ENCODE measurements at places on chromosomes 13 and 19. TPM values are rescaled to one million over a fixed set of nuclear protein-coding genes. Genes with fewer than 3 reads are reported as not detected.

DNA sequence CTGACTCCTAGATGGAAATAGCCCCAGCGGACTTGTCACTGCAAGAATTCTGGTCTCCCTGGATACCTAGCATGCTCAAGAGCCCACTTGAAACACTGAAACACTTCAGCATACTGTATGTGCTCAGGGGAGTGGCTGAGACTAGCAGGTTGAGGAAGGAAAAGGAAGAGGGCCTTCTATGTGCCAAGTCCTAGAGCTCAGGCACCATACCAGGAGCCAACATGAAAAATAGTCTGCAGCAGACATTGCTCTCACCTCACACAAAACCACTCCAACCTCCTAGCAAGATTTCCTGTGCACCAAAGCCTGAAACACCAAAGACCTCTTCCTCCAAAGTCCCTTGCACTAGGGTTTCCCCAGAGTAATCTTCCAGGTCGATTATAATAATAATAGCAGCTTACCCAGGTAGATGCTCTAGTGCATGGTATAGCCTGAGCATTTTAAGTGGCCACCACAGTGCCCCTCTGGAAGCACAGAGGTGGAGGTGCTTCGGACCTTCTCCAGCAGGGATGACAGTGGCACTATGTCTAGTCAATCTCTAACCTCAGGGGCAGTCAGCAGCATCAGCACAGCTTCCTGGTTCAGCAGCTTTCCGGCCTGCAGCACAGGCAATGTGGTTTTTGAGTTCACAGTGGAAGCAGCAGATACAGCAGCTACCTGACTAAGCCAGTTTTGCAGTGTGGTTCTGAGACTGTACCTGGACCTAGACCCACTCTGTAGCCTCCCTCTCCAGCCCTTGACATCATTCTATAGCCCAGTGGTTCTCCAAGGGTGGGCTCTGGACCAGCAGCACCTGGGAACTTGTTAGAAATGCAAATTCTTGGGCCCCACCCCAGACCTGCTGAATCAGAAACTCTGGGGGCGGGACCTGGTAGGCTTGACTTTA, 45.6 kb upstream of the UBE2L5 start:
- H3K27me3 ChIP-seq = no peaks in the 10 kb centered on the region
- H3K4me1 ChIP-seq = peaks cover 10% of the 10 kb centered on the region
- H3K27ac ChIP-seq = no peak overlapping the region
- DNase-seq = no peak
- no peaks in the 10 kb centered on the region for H3K36me3 ChIP-seq
- H3K4me3 ChIP-seq = no peak overlapping the region

RNF225 gene
- total RNA-seq = 1.0 TPM

GRCh38 chr19:29842471-29843179, 30.8 kb downstream of the CCNE1 start:
- no peak for DNase-seq
- H3K4me1 ChIP-seq = peaks cover 23% of the 10 kb centered on the region
- no peaks in the 10 kb centered on the region for H3K36me3 ChIP-seq
- peaks cover 26% of the 10 kb centered on the region for H3K27me3 ChIP-seq
- peak overlapping the region; percentile 57 for H3K4me3 ChIP-seq
- no peak overlapping the region for H3K27ac ChIP-seq

DNA sequence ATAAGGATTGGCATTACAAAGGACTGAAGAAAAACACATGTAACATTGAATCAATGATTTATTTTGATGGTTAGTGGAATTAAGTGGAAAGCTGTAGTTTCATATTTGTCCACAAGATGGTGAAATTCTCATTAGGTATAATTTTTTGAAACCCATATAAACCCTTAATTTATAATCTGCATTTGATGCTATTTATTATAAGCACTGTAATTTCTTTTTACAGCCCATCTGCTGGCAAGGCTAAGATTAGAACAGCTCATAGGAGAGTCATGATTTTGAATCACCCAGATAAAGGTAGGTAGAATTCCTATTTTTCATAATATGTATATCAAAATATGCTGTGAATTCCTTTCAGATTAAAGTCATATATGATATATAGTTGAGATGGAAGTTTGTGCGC, 62.2 kb downstream of the DNAJC15 start:
- peaks cover 27% of the 10 kb centered on the region for H3K4me1 ChIP-seq
- no peak overlapping the region for H3K4me3 ChIP-seq
- H3K27me3 ChIP-seq = no peaks in the 10 kb centered on the region
- H3K36me3 ChIP-seq = peaks cover 39% of the 10 kb centered on the region
- DNase-seq = no peak

UGGT2 gene
- total RNA-seq = 20.8 TPM

DNA sequence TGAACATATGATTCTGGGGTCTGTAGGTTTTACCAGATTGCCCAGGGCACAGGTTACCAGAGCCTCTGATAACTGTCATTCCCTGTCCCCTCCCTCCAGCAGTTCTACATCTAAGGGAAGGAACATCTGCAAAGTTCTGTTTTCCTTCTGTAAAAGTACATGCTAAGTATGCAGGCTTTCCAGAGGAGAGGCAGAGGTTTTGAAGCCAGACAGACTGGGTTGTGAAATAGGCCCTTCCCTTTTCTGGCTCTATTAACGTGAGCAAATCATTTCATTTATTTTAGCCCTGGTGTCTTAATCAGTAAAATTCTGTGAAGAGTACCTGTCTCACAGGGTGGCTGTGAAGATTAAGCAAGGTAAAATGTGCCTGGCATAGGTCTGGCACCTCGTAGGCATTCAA, 66.1 kb upstream of the C1QTNF9 start:
- H3K36me3 ChIP-seq = no peaks in the 10 kb centered on the region
- H3K27me3 ChIP-seq = no peaks in the 10 kb centered on the region
- no peak overlapping the region for H3K27ac ChIP-seq
- no peak overlapping the region for H3K4me3 ChIP-seq
- DNase-seq = no peak
- H3K4me1 ChIP-seq = peaks cover 14% of the 10 kb centered on the region

DNA sequence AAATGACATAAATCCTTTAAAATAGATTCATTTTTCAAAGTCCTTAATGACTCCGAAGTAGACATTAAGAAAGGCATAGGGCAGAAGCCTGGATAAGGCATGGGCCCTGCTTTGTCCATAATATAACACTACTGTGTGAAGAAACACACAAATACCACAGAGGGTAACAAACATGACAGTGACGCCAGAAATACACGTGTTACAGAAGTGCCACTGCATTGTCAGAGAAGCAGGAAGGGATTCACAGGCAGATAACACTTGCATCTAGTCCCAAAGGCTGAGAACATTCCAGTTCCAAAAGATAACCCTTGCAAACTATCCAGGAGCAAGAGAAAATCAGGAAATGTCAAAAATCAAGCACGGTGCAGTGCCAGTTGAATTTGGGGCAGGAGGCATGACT, 633.2 kb downstream of the LIG4 start:
- DNase-seq = no peak
- no peak overlapping the region for H3K4me3 ChIP-seq
- H3K36me3 ChIP-seq = no peaks in the 10 kb centered on the region
- no peak overlapping the region for H3K27ac ChIP-seq

All from type B pancreatic cell (in vitro differentiated cells).